Tibial artery (tissue), 4 donors: ENCODE measurements at places on chromosomes 4 and X.

DNA sequence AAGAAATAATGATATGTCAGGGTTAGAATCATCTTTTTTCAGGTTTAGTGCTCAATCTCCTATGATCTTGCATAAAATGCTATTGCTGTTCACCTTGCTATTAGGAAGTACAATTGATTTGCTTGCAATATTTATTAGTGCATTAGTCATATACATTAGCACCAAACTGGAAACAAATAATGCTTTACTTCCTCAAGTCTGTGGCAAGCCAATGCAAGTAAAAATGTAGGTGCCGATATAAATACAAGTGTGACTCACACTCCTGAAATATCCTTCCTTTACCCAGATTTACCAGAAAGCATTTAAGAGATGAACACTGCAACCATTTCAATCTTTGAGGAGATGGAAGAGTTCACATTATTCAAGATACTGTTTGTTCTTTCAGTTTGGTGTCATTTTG, 1487.7 kb upstream of the ADGRL3 start:
- no peaks in the 10 kb centered on the region for H3K4me1 ChIP-seq
- no peak overlapping the region for H3K27ac ChIP-seq
- no peaks in the 10 kb centered on the region for H3K36me3 ChIP-seq
- DNase-seq, result no peak
- no peak overlapping the region for H3K4me3 ChIP-seq
- no peaks in the 10 kb centered on the region for H3K27me3 ChIP-seq

DNA sequence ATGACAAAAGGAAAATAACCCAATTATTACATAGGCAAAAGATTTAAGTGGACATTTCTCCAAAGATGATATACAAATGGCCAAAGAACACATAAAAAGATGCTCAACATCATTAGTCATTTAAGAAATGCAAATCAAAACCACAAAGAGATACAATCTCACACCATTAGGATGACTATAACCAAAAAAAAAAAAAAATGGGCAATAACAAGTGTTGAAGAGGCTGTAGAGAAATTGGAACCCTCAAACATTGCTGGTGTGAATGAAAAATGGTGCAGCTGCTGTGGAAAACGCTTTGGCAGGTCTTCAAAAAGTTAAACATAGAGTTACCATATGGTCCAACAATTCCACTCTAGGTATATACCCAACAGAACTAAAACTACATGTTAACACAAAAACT, 5.6 kb upstream of the PRDX4 start:
- no peak overlapping the region for H3K4me3 ChIP-seq
- no peaks in the 10 kb centered on the region for H3K27me3 ChIP-seq
- H3K4me1 ChIP-seq, result peaks cover 1% of the 10 kb centered on the region
- no peak overlapping the region for H3K27ac ChIP-seq

DNA sequence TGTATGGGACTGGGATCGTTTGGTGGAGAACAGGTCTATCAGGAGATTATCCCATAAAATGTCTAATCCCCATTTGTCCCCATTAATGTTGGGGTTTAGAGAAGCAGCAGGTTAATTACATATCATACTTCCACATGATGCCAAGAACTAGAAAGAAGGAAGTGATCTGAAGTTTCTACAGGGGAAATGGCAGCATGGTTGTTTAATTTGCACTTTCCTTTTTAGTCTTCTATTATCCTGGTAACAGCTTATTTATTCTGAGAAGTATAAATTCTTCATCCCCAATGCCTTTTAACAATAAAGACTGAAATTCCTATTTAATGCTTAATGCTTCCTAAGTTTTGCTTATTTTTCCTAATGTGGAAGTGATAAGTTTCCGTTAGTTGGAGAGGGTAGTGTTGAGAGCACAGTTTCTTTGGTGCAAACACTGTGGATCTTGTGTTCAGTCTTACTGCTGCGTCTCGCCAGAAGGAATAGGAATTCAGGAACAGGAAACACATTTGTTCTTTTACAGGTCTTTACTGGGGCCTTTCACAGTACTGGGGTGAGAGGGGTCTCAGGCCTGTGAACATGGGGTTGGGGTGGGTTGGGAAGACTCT, 59.5 kb upstream of the TADA2B start:
- DNase-seq, result no peak
- H3K27ac ChIP-seq, result no peak overlapping the region
- no peaks in the 10 kb centered on the region for H3K27me3 ChIP-seq
- H3K4me1 ChIP-seq, result no peaks in the 10 kb centered on the region

DNA sequence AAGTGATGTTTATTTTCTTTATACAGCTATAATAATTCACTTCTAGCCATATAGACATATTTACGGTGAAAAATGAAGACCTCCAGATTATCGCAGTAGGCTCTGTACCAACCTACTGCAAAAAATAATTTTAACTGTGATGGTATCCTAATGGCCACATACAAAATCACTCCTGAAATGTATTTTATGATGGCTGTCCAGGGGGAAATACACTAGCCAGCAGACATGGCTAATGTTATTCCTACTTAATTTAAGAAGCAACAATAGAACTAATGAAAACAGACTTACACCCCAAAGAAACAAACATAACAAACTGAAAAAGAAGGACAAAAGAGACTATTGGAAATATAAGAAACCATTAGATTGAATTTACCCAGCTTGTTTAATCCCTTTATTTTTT, 4.6 kb downstream of the NKX6-1 start:
- H3K36me3 ChIP-seq, result no peaks in the 10 kb centered on the region
- H3K27me3 ChIP-seq, result peaks cover 99% of the 10 kb centered on the region
- DNase-seq, result no peak

DNA sequence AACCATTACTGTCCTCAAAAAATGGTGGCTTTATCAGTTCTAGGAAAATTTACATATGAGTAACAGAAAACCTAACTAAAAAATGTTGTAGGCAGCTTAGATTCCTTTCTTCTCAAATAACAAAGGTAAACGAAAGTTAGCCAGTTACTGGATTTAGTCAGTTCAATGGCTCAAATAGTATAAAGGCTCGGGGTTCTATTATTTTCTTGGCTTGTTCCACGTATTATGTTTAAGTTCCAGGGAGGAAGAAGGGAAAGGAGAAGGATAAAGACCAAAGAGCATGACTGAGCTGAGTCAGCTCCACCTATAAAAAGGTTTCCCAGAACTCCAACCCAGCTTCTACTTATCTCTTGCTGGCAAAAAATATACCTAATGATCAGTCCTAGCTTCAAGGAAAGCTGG, 41.0 kb upstream of the MAB21L2 start:
- no peaks in the 10 kb centered on the region for H3K36me3 ChIP-seq
- no peak overlapping the region for H3K27ac ChIP-seq
- H3K27me3 ChIP-seq, result no peaks in the 10 kb centered on the region
- no peaks in the 10 kb centered on the region for H3K4me1 ChIP-seq

GRCh38 chr4:111494471-111494870, 650.8 kb upstream of the FAM241A start:
- H3K27ac ChIP-seq, result no peak overlapping the region
- no peak for DNase-seq
- H3K4me1 ChIP-seq, result no peaks in the 10 kb centered on the region
- H3K4me3 ChIP-seq, result no peak overlapping the region
- no peaks in the 10 kb centered on the region for H3K27me3 ChIP-seq

DNA sequence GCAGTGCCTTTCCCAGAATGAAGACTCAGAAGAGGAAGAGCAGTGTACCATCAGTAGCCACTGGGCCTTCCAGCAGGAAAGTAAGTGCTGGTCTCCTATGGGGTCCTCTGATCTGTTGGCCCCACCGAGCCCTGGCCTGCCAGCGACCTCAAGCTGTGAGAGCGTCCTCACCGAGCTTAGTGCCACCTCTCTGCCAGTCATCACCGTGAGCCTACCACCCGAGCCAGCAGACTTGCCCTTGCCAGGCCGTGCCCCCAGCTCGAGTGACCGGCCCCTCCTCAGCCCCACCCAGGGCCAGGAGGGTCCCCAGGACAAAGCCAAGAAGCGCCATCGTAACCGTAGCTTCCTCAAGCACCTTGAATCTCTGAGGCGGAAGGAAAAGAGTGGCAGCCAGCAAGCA, 69.7 kb downstream of the STARD8 start:
- no peak overlapping the region for H3K27ac ChIP-seq
- H3K27me3 ChIP-seq, result no peaks in the 10 kb centered on the region
- no peak overlapping the region for H3K4me3 ChIP-seq
- DNase-seq, result no peak

- H3K27me3 ChIP-seq, result no peaks in the 10 kb centered on the region
- H3K36me3 ChIP-seq, result no peaks in the 10 kb centered on the region
- no peak overlapping the region for H3K27ac ChIP-seq
- H3K4me1 ChIP-seq, result peaks cover 18% of the 10 kb centered on the region
- H3K4me3 ChIP-seq, result no peak overlapping the region
Observed at GRCh38 chr4:143369552-143369951, 32.9 kb downstream of the GAB1 start.

DNA sequence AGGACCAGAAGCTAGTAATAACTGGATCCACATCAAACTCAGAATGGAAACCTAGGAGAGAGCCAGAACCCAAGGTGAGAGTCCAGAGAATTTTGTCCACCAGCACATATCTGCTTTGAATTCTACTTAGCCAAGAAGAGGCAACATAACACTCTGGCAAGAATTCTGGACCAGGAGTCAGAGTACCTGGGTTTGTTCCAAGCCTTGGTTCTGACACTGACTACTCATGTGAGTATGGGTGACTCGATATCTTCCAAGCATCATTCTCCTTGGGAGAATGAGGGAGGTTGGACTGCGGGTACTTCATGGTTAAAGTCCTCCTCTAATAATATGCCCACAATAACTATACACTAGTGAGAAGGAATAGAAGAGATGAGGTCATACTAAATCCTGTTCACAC, 144.0 kb upstream of the JADE1 start:
- H3K27me3 ChIP-seq, result no peaks in the 10 kb centered on the region
- H3K4me3 ChIP-seq, result no peak overlapping the region
- no peak overlapping the region for H3K27ac ChIP-seq
- no peak for DNase-seq

- no peaks in the 10 kb centered on the region for H3K27me3 ChIP-seq
- H3K36me3 ChIP-seq, result no peaks in the 10 kb centered on the region
- DNase-seq, result no peak
- no peak overlapping the region for H3K27ac ChIP-seq
- H3K4me1 ChIP-seq, result no peaks in the 10 kb centered on the region
- no peak overlapping the region for H3K4me3 ChIP-seq
Observed at GRCh38 chr4:100431416-100431815, 86.4 kb downstream of the EMCN start.

DNA sequence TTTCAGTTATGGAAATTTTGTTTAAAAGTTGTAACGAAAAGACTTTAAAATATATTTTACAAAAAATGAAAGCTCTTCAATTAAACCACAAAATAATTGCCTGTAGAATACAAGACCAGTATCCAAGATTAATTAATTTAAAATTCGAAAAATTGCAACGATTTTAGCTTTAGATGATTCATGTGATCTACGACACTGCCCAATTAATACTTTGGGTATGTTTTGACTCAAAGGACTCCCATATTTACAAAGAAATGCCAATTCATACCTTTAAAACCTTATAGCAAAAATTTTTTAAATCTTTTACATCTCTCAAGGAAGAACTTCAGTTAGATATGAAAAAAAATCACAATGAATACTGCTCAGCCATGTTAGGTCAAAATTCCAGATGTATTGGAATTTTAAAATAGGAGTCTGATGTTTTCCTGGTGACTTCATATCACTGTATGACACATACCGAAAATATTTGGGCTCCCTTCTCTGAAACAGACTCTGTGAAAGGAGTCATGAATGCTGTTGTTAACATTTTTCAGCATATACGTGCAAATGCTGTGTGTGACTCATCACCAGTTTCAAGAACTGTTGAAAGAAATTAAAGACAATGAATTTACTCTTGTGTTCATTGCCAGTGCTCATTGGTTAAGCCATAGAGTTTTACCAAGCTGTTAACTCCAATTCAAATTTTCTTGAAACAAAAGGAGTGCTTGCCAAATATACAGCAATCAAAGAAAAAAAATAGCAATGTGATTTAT, 13.8 kb upstream of the SMS start:
- H3K4me1 ChIP-seq, result no peaks in the 10 kb centered on the region
- H3K36me3 ChIP-seq, result no peaks in the 10 kb centered on the region
- no peaks in the 10 kb centered on the region for H3K27me3 ChIP-seq
- DNase-seq, result no peak
- peak overlapping the region; percentile 28 for H3K4me3 ChIP-seq

DNA sequence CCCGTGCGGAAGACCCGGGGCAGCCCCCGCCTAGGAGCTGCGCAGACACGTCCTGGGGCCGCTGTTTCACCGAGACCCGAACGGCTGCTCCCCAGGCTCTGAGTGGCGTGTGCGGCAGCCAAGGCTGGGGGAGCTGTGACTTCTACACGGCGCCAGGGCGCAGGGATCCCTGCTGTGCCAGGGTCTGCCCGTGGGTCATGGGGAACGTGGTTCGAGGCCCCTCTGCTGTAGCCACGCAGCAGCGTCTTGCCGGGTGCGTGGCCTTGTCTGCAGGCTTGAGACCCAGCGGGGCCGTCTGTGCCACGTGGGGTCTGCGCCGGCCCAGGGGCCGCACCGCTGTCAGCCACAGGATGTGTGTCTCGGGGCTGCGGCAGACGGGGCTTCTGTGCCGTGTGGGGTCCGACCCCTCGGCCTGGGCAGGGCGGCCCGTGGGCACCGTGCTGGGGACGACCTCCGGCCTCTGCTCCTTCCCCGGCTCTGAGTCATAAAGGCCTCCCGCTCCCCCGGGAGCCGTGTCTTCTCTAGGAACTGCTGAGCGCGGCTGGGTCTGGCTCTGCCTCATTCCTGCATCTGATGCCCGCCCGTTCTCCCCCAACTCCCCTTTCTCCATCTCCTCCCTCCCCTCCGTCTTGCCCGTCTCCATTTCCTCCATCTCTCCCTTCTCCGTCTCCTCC, 12.7 kb upstream of the GTPBP6 start:
- no peak overlapping the region for H3K27ac ChIP-seq
- H3K36me3 ChIP-seq, result peaks cover 18% of the 10 kb centered on the region
- peak; percentile 65 for DNase-seq
- no peak overlapping the region for H3K4me3 ChIP-seq
- peaks cover 13% of the 10 kb centered on the region for H3K4me1 ChIP-seq

DNA sequence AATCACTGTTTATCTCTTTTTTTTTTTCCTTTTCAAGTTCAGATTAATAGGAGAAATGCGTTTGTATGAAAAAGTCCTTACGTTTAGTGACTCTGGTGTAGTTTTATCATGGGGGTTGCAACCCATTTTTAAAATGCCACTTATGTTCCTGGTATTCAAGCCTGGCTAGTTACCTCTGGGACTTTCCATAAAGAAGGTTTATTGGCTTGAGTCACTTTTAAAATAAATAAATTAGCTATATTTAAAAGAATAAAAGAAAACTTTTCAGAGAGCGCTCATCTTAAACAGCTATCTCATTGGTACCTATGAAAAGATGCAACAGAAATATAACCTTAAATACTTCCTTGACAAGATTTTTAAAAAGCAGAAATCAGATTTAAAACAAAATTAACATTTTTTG, 275.0 kb upstream of the IL1RAPL1 start:
- no peaks in the 10 kb centered on the region for H3K36me3 ChIP-seq
- no peak for DNase-seq
- no peak overlapping the region for H3K27ac ChIP-seq
- H3K4me1 ChIP-seq, result no peaks in the 10 kb centered on the region

- no peaks in the 10 kb centered on the region for H3K27me3 ChIP-seq
- no peak overlapping the region for H3K27ac ChIP-seq
- H3K4me3 ChIP-seq, result no peak overlapping the region
- H3K4me1 ChIP-seq, result no peaks in the 10 kb centered on the region
- H3K36me3 ChIP-seq, result no peaks in the 10 kb centered on the region
Observed at GRCh38 chr4:48193921-48194468, 59.9 kb upstream of the TXK start.
